ENCODE measurements at places on chromosomes 1 and 21. TPM values are rescaled to one million over a fixed set of nuclear protein-coding genes. Genes with fewer than 3 reads are reported as not detected.

OR2L13 gene
- not detected for total RNA-seq

NES gene
- 21.8 TPM for total RNA-seq

ANGPTL3 gene
- total RNA-seq: not detected

CD244 gene
- total RNA-seq: not detected

TRIM67 gene
- not detected for total RNA-seq

CD1D gene
- total RNA-seq: 3.0 TPM

FCGR3A gene
- total RNA-seq: not detected

CD2 gene
- not detected for total RNA-seq

AADACL3 gene
- total RNA-seq: not detected

L1TD1 gene
- total RNA-seq: not detected

FCRL4 gene
- total RNA-seq: not detected

OR2T11 gene
- not detected for total RNA-seq

SCP2 gene
- total RNA-seq: 164 TPM

CRYBG2 gene
- not detected for total RNA-seq

EVI5 gene
- total RNA-seq: 93.0 TPM

ATP5PF gene
- total RNA-seq: 41.3 TPM

TFF2 gene
- total RNA-seq: not detected

SAMSN1 gene
- total RNA-seq: not detected

FCRL1 gene
- not detected for total RNA-seq

CR1L gene
- total RNA-seq: not detected

TEKT2 gene
- not detected for total RNA-seq

FOXE3 gene
- total RNA-seq: not detected

SYDE2 gene
- 13.2 TPM for total RNA-seq

CCDC181 gene
- 0.59 TPM for total RNA-seq

ADAMTS5 gene
- 4.5 TPM for total RNA-seq

F3 gene
- 94.4 TPM for total RNA-seq

ANKRD35 gene
- total RNA-seq: 0.42 TPM

HSPA13 gene
- total RNA-seq: 160 TPM

BLACAT1 gene
- not detected for total RNA-seq

AMPD1 gene
- total RNA-seq: not detected

CASZ1 gene
- under 0.01 TPM for total RNA-seq

F5 gene
- under 0.01 TPM for total RNA-seq

HES3 gene
- total RNA-seq: not detected

TMEM167B gene
- 33.0 TPM for total RNA-seq

PTPRU gene
- 33.2 TPM for total RNA-seq

BRDT gene
- not detected for total RNA-seq

AK5 gene
- total RNA-seq: 10.6 TPM

CNIH3 gene
- 14.3 TPM for total RNA-seq

MX1 gene
- 7.1 TPM for total RNA-seq

NCAM2 gene
- total RNA-seq: 56.1 TPM

FOXO6 gene
- total RNA-seq: not detected

TGFB2 gene
- total RNA-seq: 36.2 TPM

PRUNE1 gene
- total RNA-seq: 8.0 TPM

NEK2 gene
- 17.3 TPM for total RNA-seq

CFAP126 gene
- total RNA-seq: not detected

CNR2 gene
- not detected for total RNA-seq

TAS1R1 gene
- total RNA-seq: not detected

DIRAS3 gene
- 78.9 TPM for total RNA-seq

AMIGO1 gene
- total RNA-seq: 1.0 TPM

OR6K3 gene
- not detected for total RNA-seq

SMPDL3B gene
- total RNA-seq: not detected
